Stimulated activated CD8-positive, alpha-beta memory T cell treated with anti-CD3 and anti-CD28 coated beads, Interleukin-4, amount 100 ng/mL, for 4 hours (primary cell): ENCODE measurements at places on chromosomes 1 and 21.

GRCh38 chr1:46084553-46085451, 47.6 kb downstream of the PIK3R3 start:
- no peak for DNase-seq

- DNase-seq = no peak
Observed at GRCh38 chr1:106979371-106979770, 77.1 kb upstream of the PRMT6 start.

DNA sequence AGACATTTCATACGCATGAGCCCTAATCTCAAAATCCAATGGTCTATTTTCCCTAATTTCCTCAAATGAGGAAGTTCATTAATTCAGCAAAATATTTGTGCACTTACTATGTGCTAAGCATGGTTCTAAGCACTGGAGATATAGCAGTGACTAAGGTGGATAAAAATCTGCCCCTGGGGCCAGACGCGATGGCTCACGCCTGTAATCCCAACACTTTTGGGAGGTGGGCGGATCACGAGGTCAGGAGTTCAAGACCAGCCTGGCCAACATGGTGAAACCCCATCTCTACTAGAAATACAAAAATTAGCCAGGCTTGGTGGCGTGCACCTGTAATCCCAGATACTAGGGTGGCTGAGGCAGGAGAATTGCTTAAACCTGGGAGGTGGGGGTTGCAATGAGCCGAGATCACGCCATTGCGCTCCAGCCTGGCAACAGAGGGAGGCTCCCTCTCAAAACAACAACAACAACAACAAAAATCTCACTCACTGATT, 4.3 kb upstream of the MIIP start:
- DNase-seq = no peak

GRCh38 chr1:3998086-3998485, 98.0 kb upstream of the C1orf174 start:
- no peak for DNase-seq

GRCh38 chr1:55632058-55632457, 416.9 kb upstream of the USP24 start:
- DNase-seq = no peak

GRCh38 chr1:50308878-50309277, 114.4 kb downstream of the DMRTA2 start:
- no peak for DNase-seq

- no peak for DNase-seq
Observed at GRCh38 chr1:239417221-239417620, 30.9 kb downstream of the CHRM3 start.

DNA sequence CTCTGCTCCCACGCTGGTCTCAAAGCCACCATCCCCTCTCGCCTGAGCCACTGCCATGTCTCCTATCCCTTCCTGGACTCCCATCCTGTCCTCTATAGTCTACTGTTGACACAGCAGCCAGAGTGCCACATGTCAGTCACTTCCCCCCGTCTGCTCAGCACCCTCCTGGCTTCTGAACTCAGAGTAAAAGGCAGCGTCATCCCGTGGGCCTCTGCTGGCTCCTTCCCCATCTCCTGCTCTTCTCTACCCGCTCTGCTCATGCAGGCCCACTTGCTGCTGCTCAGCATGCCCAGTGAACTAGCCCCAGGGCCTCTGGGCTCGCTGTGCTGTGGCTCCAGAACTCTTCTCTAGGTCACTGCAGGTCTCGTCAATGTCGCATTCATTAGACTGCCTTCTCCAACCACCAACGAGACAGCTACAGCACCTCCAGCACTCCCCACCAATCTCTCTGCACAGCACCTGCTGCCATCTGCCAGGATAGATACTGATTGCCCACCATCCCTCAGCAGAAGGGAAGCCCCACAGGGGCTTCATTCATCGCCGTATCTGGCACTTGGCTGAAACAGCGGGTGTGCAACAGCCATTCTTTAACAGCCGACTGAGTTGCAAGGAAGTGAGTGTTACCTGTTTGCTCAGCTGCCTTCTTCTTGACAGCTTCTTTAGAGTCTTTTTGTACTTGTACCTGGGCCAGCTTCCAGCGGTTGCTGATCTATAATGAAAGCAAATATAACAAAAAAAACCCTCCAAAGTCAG, 11.8 kb upstream of the SRM start:
- no peak for DNase-seq

- no peak for DNase-seq
Observed at GRCh38 chr1:40861224-40862003, 749 bp downstream of the CITED4 start.

- no peak for DNase-seq
Observed at GRCh38 chr1:223136086-223136485, 7.0 kb downstream of the TLR5 start.

DNA sequence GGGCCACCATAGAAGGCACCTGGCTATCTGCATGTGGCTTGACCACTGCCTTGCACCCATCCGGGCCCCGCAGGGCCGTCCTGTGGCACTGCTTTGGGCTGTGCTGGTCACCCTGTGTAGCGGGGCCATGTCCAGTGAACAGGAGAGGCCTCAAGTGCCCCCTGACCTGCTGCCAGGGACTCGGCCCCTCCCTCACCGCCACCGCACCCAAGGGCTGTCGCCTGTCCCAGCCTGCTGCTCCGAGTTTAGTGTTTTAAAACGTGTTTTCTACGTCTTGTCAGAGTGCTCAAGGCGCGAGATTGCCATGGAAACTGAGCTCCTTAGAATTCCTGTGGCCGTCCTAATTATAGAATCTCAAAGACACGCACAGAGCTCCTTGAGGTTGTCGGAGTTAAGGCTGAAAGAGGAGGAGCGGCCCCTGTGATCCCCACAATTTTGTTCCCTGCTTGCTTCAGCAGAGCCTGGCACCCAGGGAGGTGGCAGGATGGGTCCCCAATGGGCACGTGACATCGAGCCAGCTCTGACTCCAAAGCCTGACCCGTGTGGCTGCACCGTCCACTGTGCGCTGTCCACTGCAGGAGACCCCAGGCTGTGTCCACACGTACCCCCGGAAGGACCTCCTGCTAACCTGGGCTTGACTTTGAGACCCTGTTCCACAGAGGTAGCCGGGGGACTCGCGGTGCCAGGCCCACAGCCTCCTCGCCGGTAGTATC, 66.2 kb downstream of the FAAP20 start:
- no peak for DNase-seq

- no peak for DNase-seq
Observed at GRCh38 chr21:43287111-43287760, 118.4 kb downstream of the CRYAA start.

GRCh38 chr1:104923075-104923474, 1173.4 kb downstream of the AMY1C start:
- no peak for DNase-seq

DNA sequence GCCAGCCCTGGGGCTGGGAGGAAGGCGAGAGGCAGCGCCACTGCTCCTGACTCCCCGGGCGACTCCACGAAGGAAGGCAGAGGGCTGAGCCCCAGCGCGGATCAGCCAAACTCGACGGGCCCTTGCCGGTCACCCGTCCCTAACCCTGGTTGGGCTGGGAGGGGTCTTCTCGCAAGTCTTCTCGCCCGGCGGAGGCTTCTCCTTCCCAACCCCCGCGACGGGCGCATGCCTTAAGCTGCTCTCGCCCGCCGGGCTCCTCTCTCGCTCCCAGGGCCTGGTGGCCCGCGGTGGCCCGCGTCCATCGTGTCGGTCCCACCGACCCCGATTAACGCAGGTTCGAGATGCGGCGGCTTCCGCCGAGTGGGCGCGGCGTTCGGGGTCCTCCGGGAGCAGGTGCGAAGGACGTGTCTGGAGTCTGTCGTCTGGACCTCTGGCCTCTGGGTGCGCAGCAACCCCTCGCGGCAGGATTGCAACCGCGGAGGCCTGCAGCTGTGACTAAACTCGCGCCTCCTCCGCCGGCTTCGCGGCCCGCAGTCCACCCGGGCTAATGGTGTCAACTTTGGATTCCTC, 29.0 kb upstream of the PPM1J start:
- DNase-seq = no peak

DNA sequence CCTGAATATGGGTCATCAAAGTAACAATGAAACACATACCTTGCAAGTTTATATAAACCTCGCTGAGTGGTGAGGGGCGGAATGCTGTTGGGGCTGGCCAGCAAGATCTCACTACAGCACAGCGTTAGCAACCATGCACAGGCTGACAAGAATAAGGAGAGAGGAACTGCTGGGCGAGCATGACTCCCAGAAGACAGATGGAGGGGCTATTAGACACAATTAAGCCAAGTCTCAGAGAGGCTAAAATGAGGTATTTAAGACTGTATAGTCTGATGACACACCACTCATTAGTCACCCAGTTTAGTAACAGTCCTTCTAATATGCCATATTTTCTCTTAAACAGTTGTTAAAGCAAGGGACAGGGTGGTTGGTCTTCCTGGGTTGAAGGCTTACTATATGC, 340.2 kb upstream of the NR5A2 start:
- DNase-seq = no peak

DNA sequence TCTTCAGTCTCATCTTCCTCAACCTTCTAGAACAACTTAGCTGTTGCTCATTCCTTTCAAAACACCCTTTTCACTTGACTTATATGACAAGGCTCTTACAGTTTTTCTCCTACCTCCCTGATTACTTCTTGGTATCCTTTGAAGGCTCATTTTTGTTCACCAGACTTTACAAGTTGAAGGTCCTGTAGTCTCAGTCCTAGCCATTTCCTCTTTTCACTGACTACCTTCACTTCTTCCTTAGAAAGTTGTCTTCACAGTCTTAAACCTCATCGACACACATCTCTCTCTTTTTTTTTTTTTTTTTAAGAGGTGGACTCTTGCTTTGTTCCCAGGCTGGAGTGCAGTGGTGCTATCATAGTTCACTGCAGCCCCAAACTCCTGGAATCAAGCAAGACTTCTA, 6.6 kb upstream of the TP53BP2 start:
- DNase-seq = no peak

DNA sequence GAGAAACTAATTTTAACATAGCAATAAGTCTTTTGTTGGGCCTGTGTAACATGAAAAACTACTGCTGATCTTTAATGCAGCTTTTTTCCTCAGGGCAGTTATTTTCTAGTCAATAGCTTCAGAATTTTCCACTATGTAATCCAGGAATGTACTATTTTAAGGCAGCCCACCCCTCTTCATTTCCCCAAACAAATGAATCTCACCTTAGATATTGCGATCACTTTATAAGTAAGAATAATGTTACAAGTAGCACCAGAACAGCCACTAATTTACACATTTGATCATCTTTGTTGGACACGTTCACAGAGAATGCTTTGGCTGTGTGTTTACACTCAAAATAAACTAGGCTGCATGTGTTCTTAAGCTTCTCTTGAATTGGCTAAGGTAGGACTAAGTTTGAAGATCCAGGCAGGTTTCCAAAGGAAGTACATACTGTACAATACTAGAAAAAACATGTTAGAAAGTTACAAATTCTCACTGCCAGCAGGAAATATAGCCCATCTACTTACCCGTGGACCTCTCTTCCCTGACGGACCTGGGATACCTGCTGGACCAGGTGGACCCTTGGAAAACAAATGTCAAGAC, 41.7 kb downstream of the COL24A1 start:
- DNase-seq = no peak

DNA sequence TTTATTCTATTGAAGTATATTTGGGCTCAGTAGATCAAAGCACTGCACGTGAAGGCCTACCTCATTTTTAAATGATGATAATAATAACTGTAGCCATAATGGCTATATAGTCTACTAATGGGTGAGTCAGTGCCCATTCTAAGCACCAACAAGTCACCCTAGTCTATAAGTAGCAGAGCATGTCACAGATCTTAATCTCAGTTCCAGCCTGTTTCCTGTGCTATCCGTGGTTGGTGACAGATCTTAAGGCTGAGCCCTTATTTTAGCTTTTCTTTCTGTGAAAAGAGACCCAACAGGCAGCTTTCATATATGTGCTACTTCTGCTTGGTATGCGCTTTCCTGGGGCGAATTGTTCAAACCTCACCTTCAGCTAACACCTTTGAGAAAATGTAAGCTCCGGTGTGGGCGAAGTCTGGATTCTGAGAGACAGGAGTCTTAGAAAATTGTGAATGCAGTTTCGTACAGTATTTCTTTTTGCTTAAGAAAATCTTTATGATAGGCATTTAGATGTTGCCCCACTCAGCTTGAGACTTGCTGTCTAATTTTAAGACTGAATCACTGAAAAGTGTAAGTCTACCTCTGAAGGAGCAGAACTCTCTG, 59.6 kb downstream of the FMN2 start:
- no peak for DNase-seq

- peak; percentile 87 for DNase-seq
Observed at GRCh38 chr1:206544562-206545257, 37.4 kb downstream of the RASSF5 start.

DNA sequence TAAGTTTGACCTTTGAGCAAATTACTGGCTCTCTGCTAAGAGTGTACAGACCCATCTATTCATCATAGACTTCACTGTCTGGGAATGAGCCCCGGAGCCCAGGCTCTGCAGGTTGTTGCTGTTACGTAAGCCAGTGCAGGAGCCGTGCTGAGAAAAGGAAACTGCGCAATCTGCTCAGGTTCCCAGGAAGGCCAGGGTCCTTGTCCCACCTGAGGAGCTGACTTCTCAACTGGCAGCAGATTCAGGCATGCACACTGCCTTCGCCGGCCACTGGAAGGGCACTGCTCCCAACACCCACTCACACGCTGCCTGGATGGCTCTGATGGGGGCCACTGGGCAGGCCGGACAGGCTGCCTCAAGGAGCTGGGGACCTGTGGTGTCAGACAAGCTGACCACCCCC, 19.5 kb downstream of the RCAN1 start:
- no peak for DNase-seq

- DNase-seq = no peak
Observed at GRCh38 chr21:20856926-20857325, 141.3 kb upstream of the NCAM2 start.

DNA sequence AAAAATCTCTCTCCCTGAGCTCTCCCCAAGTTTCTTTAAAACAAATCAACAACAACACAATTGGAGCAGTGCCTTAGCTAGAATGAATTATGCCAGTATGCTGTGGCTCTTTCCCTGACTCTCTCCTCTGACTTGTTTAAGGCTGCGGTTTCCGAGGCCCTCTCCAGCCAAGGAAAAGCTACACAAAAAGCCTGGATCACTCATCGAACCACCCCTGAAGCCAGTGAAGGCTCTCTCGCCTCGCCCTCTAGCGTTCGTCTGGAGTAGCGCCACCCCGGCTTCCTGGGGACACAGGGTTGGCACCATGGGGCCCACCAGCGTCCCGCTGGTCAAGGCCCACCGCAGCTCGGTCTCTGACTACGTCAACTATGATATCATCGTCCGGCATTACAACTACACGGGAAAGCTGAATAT, 1.9 kb downstream of the S1PR1 start:
- DNase-seq = peak; percentile 84

GRCh38 chr1:63836830-63837229, 63.0 kb downstream of the ROR1 start:
- no peak for DNase-seq

- no peak for DNase-seq
Observed at GRCh38 chr1:214106375-214106774, 118.6 kb downstream of the PROX1 start.

DNA sequence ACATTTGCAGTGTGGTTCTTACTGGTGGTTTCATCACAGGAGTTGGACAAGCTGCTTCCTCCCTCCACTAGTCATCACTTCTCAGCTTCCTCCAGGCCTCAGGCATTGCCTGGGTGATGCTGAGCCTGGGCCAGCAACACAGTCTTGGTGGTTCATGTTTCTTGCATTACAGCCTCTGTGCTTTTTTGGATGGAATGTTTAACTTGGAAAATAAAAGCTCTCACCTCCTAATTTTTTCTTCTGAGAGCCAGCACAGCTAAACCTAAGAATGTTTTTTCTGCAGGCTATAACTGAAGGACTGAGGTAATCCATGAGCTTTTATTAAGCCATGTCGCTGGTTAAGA, 66.1 kb upstream of the RHOU start:
- no peak for DNase-seq
